Posterior vena cava (tissue), 2 donors: ENCODE measurements at places on chromosomes 12 and 14. TPM values are rescaled to one million over a fixed set of nuclear protein-coding genes. Genes with fewer than 3 reads are reported as not detected.

The SLC7A8 gene
- 17.4 TPM for total RNA-seq

The SLIRP gene
- 87.4 TPM for total RNA-seq

GRCh38 chr12:14567351-14568162, at the start of gene PLBD1:
Gene PLBD1 (minus strand): TSS chr12:14567883. CDS start chr12:14567696, 187 bp downstream.
- DNase-seq, result peak; percentile 90

- no peak for DNase-seq
Measured at GRCh38 chr12:91001306-91001705, 3.5 kb downstream of the EPYC start.

- peak; percentile 96 for DNase-seq
Measured at GRCh38 chr12:124566161-124566996, 1.0 kb downstream of the NCOR2 start.

GRCh38 chr14:21347201-21347600, 36.6 kb downstream of the SUPT16H start:
- DNase-seq, result no peak
